Erythroblast (primary cell): ENCODE measurements at places on chromosomes 1 and 21.
A peak's percentile ranks its signal among the peaks of the same experiment; 100 is the strongest.

- DNase-seq, result no peak
These were observed 362.7 kb downstream of the SIPA1L2 start for GRCh38 chr1:232267092-232267836.

DNA sequence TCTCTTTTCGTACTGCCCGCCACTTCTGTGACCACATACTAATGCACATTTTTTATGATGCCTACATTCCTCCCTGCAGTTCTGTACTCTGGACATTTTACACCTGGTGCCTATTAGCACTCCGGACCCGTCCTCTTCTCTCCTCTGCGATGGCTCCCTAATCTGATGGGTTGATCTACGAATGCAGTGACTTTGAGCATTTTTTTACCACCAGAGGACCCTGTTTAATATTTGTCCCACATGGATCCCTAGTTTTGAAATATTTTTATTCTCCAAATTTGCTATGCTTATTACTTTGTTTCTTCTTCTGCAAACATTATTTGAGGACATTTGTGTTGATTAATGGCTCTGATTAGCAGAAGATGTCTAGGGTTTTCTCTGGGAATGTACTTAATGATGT, 5.2 kb downstream of the PPFIA4 start:
- peak; percentile 39 for DNase-seq

DNA sequence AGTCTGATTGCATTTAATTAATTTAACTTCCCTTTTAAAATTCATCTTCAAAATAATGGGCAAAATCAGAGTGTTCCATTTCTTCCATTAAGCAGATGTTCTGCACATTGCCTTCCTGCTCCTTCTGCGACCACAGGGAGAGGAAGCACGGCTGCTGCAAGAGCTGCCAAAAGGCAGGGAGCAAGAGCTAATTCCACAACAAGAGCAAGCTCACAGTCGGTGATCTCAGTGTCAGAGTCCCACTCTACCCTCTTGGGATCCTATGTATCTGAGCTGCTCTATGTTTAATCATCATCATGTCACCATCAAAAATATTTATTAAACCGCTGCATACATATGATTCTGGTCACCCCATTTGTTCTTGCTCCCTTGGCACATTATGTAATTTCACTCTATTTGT, 255.3 kb upstream of the CAMK1G start:
- DNase-seq, result no peak

DNA sequence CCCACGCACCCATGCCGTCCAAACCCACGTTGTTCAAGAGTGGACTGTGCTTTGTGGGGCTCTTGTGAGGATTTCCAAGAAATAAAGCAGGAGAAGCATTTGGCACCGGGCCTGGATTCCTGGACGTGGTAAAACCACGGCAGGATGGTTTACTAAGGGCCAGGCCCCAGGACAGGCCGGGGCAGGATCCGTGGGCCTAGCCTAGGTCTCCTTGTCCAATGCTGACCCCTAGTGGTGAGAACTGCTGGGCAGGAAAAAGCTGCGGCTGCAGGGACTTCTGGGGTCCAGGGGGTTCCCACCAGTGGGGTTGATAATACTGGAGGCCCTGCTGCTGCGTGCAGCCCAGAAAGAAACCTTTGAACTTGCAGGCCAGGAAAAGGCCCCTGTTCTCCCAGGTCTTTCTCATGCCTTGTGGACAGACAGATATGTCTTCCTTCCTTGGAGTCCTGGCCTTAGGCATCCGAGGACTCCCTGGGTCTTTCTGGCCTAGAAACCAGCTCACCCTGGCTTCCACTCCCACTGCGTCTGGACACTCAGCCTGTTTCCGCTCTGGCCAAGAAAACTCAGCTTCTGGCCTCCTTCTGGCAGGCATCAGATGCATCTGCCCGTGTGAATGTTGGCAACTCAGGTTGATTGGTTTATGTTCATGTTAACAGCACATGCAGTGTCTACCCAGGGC, 106.9 kb upstream of the TMEM51 start:
- peak; percentile 52 for DNase-seq

GRCh38 chr1:50851466-50851865, 108.6 kb downstream of the FAF1 start:
- no peak for DNase-seq

- peak; percentile 32 for DNase-seq
These were observed 171.5 kb upstream of the IRF2BP2 start for GRCh38 chr1:234781241-234782065.

GRCh38 chr21:43305811-43306311, 121.1 kb downstream of the SIK1 start:
- no peak for DNase-seq

GRCh38 chr1:67723620-67724019, 38.6 kb downstream of the GADD45A start:
- no peak for DNase-seq

- DNase-seq, result no peak
These were observed 89.6 kb upstream of the HNRNPU start for GRCh38 chr1:244953901-244954300.

- no peak for DNase-seq
These were observed 360.9 kb downstream of the RRAGC start for GRCh38 chr1:38498686-38499085.

- DNase-seq, result peak; percentile 22
These were observed 68.5 kb downstream of the RBM11 start for GRCh38 chr21:14284481-14284880.

- no peak for DNase-seq
These were observed 118.9 kb downstream of the SLC44A5 start for GRCh38 chr1:75492011-75492410.
